Inflammatory macrophage (primary cell): ENCODE measurements at places on chromosomes 6 and 20.
A peak's percentile ranks its signal among the peaks of the same experiment; 100 is the strongest.

DNA sequence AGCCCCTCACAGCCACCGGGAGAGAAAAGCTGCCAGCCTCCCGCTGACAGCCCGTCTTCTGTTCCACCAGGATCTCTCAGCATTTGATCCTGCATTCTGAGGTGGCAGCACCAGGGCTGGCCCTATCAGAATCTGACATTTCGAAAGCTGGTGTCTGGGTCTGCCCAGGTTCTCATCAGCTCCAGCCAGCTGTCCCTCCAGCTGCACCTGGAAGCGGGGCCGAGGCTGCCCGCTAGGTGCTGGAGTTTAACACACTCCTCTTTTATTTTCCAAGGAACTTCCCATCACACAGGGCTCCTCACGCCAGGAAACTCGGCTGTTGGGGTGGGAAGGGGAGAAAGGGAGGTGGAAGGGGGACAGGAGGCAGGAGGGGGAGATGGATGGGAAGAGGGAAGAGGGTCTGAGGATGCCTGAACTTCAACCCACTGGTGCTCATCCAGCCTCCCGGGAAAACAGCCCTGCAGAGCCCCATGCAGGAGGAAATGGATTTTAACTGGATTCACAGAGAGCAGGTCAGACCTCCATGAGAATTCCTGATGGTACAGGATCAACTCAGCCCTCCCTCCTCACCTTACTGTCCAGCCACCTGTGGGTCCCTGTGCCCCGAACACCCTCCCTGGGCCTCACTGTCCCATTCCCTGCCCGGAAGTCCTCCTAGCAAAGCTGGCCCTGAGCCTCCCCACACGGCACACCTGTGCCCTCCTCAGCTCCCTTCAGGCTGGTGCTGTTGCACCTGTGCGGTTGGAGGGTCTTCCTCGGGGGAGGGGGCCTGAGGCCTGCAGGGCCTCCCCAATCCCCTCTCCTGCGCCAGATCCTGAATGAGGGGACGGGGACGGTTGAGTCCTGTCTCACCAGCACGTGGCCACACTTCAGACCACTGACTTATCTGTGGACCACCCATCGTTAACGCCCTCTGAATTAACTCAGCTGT lies 3.9 kb upstream of the LSM14B start:
- no peak for DNase-seq

DNA sequence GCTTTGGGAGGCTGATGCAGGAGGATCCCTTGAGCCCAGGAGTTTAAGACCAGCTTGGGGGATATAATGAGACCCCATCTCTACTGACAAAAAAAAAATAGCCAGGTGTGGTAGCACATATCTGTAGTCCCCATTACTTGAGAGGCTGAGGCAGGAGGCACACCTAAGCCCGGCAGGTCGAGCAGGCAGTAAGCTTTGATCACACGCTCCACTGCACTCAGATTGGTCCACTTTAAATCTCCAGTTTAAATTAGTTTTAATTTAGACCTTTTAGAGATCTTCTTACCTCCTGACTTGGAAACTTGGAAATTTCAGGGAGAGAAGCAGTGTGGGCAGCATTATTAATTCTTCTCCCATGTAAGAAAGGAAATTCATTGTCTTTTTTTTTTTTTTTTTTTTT lies 16.8 kb upstream of the PLCB4 start:
- DNase-seq: no peak

GRCh38 chr6:43703512-43704429 lies 16.2 kb upstream of the MRPS18A start:
- peak; percentile 71 for DNase-seq

- DNase-seq: no peak
Observed at GRCh38 chr6:56364827-56365339, 117.5 kb upstream of the COL21A1 start.

- DNase-seq: no peak
Observed at GRCh38 chr6:7899101-7899888, 11.3 kb downstream of the TXNDC5 start.

DNA sequence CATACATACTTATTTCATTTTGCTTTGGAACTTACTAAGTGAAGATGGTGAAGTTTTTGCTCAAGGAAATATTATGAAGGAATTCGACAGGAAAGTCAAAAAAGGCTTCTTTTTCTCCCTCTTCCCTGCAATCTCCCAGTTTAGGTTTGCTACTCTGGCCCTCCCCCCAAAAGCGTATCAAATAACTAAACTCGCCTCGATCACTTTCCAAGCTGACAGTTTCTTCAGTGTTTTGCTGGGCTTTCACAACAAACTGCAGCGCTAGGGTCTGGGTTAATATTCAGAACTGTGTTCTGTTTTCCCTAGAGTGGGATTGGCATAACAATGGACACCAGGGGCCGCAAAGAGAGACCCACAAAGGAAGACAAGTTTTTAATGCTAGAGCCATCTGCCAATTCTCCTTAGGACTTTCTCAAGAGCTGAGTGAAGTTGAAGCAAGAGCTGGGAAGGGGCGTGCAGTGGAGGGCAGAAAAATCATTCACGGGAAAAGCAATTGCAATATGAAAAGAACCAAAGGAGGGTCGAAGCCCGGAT lies 57.8 kb downstream of the ATP9A start:
- DNase-seq: no peak

DNA sequence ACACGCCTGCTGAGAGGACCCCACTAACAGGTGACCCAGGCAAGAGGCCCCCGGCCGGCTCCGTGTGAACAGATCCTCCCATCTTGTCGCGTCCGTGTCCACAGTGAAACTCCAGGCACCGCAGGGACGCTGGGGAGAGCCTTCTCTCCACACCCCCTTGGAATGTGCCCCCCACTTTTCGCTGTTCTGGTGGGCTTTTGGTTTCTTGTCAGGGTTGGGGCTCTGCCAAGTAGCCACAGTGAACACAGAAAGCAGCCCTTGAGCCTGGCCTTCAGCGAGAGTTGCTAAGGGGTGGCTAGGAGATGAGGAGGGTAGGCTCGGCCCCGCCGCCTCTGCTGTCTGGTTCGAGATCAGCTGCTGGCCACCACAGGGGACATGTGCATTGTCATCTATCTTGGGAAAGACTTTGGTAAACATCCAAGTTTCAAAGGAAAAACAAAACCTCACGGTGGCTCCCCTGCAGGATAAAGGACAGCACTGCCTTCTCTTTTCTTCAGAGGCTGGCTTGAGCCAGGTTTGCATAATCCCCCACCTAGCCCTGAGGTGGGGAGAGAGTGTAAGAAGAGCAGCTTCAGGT lies 22.7 kb downstream of the SYNDIG1 start:
- no peak for DNase-seq

DNA sequence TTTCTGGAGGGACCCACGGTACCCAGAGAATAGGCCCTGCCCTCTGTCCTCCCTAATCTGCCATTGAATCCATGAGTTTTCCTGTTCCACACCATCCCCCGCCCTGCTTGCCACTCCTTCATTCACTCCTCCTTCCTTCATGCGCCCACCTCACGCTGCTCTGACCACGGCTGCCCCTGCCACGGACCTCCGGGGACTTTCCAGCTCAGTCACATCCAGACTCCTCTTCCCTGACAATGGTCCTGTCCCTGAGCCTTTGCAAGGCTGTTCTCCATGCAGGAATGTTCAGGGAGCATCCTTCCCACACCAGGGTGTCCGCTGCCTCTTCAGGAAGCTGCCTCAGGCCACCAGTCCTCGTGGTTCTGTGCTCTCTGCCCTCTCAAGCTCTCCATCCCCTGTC lies 25.9 kb downstream of the GLP1R start:
- DNase-seq: no peak
